ENCODE measurements at places on chromosomes 12 and 14.
A peak's percentile ranks its signal among the peaks of the same experiment; 100 is the strongest.

DNA sequence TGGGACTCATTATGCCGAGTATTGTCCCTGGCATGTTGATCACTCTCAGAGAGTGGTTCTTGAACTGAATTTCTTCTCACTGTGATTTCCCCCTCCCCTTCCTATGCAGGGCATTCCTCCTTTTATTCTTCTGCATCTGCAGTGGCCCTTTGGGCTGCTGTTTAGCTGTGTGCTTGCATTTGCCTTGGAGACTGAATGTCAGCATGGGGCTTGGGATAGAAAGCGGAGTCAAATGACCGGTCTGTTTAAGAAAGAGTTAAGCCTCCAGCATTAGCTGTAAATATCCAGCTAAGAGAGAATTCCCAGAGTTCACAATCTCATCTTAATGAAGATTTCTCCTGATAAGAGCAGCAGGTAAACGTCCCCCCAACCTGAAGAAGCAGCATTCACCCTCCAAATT is 65.6 kb upstream of the RMST start:
- no peak for DNase-seq

GRCh38 chr14:44988694-44989093 is 26.7 kb downstream of the TOGARAM1 start:
- no peak for DNase-seq

DNA sequence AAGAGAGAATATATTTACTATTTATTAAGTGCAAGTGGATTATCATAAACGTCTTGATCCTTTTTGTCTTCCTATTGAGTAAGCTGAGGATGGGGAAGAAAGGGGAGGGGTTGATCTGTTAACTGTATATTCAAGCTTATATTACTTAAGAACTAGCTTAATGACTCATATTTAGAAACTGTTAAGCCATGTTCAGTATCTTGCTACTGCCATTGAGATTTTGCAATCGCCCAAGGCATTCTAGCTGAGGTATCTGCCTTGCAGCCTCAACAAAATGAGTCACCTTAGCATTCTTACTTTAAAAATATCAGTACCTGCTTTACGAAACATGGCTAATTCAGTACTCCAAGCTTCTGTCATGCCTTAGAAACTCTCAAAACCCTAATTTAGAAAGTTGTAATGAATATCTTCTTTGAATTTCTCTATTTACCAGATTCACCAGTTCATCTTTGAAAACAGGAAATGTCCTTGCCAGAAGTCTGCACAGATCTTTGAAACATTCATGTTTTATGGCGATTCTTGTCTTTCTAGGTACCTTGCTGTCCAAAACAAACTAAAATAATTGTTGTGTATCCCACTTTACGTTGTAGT is 76.1 kb downstream of the ALG10B start:
- DNase-seq = peak; percentile 1

DNA sequence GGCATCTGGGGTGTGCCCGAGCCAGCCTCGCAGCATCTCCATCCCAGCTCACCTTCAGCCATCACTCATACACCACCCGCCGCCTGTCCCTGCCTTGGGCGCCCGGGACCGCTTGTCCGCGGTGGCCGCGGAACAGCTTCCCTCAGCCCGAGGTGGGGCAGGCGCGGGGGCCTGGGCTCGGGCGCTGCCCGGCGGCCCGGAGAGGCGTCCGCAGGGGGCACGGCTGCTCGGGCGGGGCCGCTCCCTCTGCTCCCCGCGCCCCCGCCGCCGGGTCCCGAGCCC is 430 bp downstream of the SLC41A2 start:
- no peak for DNase-seq

- no peak for DNase-seq
Measured at GRCh38 chr12:78951803-78952551, 87.4 kb downstream of the SYT1 start.

- DNase-seq = no peak
Measured at GRCh38 chr12:124581307-124582107, 14.1 kb upstream of the NCOR2 start.

- DNase-seq = peak; percentile 72
Measured at GRCh38 chr12:47017901-47018475, 61.4 kb upstream of the PCED1B start.

DNA sequence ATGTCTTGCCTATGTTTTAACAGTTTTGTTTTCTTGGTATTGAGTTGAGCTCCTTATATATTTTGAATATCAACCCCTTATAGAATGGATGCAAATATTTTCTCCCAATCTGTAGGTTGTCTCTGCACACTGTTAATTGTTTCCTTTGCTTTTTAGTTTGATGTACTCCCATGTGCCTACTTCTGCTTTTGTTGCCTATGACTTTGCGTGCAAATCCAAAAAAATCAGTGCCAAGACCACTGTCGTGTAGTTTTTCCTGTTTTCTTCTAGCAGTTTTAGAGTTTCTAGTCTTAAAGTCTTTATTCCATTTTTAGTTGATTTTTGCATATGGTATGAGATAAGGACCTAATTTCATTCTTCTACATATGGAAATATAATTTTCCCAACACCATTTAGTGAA is 28.8 kb downstream of the SENP1 start:
- DNase-seq = no peak

GRCh38 chr14:71286126-71286525 is 378.9 kb downstream of the PCNX1 start:
- no peak for DNase-seq

GRCh38 chr12:93650626-93651025 is 26.5 kb upstream of the CRADD start:
- DNase-seq = no peak

DNA sequence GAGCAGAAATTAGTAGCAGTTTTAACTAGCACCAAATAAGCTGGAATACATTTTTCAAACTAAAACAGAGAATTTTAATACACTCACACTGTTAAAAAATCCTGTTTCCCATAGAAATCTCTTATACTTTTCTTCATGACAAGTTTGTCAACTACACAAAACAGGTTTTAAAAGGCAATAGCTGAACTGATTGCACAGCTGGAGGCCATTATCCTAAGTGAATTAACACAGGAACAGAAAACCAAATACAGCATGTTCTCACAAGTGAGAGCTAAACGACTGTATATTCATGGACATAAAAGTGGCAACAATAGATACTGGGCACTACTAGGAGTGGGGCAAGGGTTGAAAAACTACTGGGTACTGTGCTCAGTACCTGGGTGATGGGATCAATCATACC is 11.6 kb upstream of the HAL start:
- DNase-seq = no peak

GRCh38 chr12:109702111-109702841 is 11.3 kb upstream of the FAM222A start:
- no peak for DNase-seq

DNA sequence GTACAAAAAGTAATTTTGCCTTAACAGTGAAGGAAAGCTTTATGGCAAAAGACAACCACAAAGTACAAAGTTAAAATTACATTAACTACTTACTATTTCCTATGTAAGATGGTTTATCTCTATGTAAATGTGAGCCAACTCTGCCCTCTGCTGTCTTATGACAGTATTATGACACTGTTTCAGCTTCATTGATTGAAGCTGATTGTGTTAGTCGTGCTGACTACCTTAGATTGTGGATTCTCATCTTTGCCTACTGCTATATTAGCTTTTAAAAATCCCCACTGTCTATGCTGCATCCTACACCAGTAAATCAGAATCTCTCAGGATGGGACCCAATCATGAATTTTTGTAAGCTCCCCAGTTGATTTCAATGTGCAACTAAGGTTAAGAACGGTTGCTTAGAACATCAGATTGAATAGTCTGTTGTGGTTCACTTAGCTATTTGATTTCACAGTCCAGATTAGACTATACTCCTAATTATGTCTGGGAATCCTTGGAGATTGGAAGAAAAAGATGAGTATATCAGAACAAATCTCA is 12.2 kb upstream of the SPTB start:
- DNase-seq = peak; percentile 10
